Esophagus muscularis mucosa (tissue), 4 donors: ENCODE measurements at places on chromosomes 2 and 18. TPM values are rescaled to one million over a fixed set of nuclear protein-coding genes. Genes with fewer than 3 reads are reported as not detected.

Gene UPP2
- not detected for total RNA-seq

Gene MOGAT1
- total RNA-seq = not detected

Gene TTL
- total RNA-seq = 25.8 TPM

Gene UGT1A5
- total RNA-seq = not detected

Gene FHL2
- 114 TPM for total RNA-seq

Gene FBXO41
- 5.2 TPM for total RNA-seq

Gene SERPINE2
- total RNA-seq = 20.4 TPM

Gene ALK
- 0.99 TPM for total RNA-seq

Gene ABCB11
- not detected for total RNA-seq

Gene ME2
- total RNA-seq = 57.7 TPM

Gene RFTN2
- 5.8 TPM for total RNA-seq

Gene OSBPL6
- 1.8 TPM for total RNA-seq

Gene OTX1
- not detected for total RNA-seq

Gene GLI2
- total RNA-seq = 7.5 TPM

Gene IL37
- not detected for total RNA-seq

Gene ST8SIA3
- not detected for total RNA-seq

Gene CPO
- 0.63 TPM for total RNA-seq

Gene APLF
- total RNA-seq = 12.1 TPM

Gene SERPINB11
- total RNA-seq = not detected

Gene RGPD3
- 0.42 TPM for total RNA-seq

Gene DUSP19
- total RNA-seq = 5.4 TPM

Gene GALNT1
- total RNA-seq = 26.4 TPM

Gene EPHA4
- total RNA-seq = 22.6 TPM

Gene PIEZO2
- 2.5 TPM for total RNA-seq

Gene ACMSD
- not detected for total RNA-seq

Gene LYPD1
- total RNA-seq = 5.4 TPM

Gene TRIM43
- not detected for total RNA-seq

Gene SPDYA
- total RNA-seq = 0.33 TPM

Gene NT5C1B
- total RNA-seq = not detected
